Astrocyte of the spinal cord (primary cell): ENCODE measurements at places on chromosomes 7 and 10.

- no peak for DNase-seq
Observed at GRCh38 chr7:128108641-128109423, 77.6 kb upstream of the LRRC4 start.

DNA sequence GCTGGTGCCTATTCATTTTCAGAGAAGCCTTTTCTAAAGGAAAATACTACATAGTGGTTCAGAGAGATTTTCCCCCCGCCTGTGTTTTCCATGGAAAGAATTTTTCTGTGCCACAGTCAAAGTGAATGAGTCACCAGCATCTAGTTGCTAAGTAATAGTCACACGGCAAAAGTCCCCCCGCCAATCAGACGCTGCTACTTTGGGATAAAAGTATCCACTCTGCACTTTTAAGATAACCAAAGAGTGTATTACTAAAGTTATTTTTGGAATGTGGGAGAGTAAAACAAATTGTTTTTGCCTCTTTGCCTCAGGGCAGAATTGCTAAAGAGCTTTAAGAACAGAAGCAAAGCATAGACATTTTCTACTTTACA is 23.5 kb downstream of the ABLIM1 start:
- peak; percentile 92 for DNase-seq

- DNase-seq: peak; percentile 56
Observed at GRCh38 chr10:52779541-52780390, 7.2 kb upstream of the MBL2 start.

DNA sequence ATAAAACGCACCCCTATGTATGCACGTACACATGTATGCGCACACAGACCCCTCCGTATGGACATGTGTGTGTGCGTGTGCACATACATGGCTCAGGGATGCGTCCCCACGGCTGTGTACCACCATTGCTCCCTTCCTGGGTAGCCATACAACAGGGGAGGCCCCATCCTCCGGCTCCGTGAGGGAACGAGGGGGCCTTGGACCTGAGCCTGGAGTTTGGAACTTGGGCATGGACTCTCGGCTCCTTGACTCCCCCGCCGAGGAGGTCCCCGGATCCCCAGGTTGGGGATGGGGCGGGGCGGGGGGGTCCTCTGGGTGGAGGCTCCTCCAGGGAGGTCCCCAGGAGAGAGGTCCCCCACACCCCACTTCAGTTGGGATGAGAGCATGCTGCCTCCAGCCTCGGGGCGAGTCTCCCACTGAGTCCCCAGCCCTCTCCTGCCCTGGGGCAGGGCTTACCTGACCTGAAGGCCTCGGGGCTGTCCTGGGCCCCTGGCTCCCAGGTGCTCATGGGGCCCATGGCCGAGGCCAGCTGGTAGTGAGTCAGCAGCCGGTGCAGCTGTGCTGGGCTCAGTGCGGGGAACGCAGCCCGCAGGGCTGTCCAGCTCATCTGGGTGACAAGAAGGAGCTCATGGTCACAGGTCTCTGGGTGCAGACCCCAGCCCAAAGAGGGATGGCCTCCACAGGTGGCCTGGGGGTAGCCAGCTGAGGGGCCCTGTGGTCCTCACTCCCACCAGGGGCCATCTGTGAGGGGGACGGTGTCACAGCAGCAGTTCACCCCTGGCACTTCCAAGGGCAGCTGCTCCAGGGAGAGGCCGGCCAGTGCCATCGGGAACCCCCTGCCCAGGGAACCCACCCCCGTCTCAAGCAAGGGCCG is 29.9 kb downstream of the AP5Z1 start:
- DNase-seq: no peak

GRCh38 chr10:27399871-27400270 is 104.2 kb upstream of the RAB18 start:
- DNase-seq: no peak

GRCh38 chr7:143456992-143457793 is 13.9 kb downstream of the TAS2R60 start:
- DNase-seq: peak; percentile 35

GRCh38 chr7:135210888-135211178 is 493 bp downstream of the WDR91 start:
- peak; percentile 40 for DNase-seq

DNA sequence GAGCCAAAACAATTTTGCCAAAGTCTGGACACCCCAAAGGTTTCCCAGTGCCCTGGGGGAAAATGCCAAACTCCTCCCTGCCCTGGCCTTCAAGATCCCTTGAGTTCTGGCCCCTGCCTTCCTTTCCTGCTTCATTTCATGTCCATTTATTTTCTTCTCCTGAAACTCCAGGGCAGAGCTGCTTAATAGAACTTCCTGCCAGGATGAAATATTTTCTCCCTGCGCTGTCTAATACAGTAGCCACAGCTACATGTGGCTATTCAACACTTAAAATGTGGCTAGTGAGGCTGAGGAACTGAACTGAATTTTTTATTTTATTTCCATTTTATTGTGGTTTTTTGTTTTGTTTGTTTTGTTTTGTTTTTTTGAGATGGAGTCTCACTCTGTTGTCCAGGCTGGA is 49.6 kb downstream of the COL13A1 start:
- peak; percentile 51 for DNase-seq

DNA sequence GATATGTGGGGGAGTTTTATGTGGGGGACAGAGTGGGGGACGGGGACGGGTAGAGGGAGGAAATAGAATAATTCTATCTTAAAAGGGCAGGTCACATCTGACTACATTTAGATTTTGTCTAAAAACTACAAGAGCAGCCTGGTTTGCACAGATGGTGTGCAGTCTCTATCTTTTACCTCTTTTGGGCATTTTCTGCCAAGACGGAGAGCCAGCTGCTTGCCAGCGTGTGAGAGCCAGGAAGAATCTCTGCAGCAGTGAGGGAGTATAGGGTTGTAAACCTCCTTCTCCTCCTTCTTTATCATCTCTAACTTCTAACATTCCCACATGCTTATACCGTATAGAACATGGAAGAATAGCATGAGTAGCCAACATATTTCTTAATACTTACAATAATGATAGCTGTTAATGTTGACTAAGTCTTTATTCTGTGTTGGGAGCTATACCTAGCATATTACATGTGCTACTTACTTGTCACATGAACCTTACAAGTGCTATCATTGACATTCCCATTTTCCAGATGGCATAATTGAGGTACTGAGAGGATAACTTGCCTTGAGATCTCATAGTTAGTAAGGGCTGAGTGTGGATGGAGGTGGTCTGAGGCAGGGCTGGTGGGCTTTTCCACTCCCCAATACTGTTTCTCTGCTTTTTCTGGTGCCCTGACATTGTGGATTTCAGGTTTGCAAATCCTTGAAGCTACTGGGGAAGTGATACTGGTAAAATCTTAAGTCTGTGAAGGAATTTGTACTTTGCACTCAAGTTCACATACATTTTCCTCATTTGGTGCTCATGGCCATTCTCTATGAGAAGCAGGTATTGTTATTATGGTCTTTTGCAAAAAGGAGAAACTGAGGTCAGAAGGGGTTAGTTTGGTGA is 1.1 kb downstream of the ENTPD1 start:
- no peak for DNase-seq

DNA sequence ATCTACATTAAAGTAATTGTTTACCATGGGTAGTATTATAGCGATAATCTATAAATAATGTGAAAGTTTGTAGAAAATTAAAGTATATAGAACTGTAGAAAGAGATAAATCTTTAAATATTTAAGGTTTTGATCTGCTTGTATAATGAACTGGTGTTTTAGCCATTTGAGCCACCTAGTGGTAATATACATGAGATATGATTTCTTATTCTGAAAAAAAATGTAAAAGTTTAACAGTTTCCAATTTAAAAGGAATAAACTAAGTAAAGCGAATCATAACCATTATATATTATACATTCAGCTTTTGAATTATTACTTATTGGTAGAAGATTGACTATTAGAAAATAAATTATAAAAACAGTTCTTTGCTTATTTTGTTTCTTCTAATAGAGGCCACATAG is 91.2 kb downstream of the OTUD1 start:
- DNase-seq: peak; percentile 18

DNA sequence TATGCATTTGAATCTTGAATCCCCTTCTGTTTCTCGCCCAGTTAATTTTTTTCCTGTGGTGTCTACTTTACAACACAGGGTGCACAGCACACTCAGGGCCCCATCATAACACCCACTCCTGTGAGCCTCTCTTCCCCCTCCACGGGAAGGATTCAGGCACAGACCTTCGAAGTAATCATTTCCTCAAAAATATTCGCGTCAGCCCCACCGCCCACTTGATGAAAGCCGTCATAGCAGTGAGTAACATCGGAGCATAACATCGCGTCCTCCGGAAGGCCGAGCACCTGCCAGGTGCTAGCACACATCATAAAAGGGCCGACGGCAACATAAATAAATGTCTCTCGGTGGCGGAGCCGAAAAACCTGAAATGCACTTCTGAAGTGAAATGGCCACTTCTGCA is 201.7 kb upstream of the ADARB2 start:
- no peak for DNase-seq

DNA sequence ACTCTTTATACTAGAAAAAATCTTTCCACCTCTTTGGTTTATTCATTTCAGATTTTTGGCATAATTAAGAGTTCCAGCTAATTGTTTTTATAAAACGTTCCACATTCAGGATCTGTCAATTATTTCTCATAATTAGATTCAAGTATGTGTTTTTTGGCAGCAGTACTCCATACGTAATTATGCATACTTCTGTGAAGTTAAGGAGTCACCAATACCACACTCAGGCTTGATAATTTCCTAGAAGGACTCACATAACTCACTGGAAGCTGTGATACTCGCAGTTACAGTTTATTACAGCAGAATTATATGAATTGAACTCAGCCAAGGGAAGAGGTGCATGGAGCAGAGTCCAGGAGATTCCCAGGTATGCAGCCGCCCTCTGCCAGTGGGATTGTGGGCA is 290.5 kb upstream of the AKR1E2 start:
- no peak for DNase-seq

GRCh38 chr7:149468208-149468607 is 7.3 kb upstream of the ZNF777 start:
- peak; percentile 12 for DNase-seq

DNA sequence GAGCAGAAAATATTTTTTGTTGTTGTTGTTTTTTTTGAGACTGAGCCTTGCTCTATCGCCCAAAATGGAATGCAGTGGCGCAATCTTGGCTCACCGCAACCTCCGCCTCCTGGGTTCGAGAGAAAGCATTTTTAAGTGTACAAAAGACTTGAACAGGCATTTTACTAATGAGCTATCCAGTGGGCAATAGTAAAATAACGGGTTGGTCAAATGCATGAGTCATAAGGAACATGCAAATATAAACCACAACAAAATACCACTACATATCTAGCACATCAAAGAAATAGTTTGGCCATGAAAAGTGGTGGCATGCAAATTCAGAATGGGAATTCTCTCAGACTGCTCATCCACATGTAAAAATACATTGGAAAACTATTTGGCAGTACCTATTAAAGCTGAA is 71.7 kb upstream of the TMEM106B start:
- peak; percentile 84 for DNase-seq

- peak; percentile 61 for DNase-seq
Observed at GRCh38 chr10:103835096-103836050, 20.0 kb downstream of the SH3PXD2A start.

DNA sequence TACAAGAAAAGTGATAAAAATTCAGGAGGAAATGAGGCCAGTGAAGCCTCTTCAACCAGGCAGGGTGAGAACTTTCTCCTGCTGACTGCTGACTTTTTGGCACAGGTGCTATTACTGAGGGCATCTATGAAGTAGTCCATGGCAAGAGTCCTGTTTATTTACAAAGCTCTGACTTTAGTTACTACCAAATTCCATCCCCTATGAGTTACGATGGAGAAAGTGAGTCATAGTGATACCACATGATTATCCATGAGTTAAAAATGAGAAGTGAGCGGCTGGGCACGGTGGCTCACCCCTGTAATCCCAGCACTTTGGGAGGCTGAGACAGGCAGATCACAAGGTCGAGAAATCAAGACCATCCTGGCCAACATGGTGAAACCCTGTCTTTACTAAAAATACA is 19.9 kb downstream of the CCDC3 start:
- DNase-seq: peak; percentile 22

DNA sequence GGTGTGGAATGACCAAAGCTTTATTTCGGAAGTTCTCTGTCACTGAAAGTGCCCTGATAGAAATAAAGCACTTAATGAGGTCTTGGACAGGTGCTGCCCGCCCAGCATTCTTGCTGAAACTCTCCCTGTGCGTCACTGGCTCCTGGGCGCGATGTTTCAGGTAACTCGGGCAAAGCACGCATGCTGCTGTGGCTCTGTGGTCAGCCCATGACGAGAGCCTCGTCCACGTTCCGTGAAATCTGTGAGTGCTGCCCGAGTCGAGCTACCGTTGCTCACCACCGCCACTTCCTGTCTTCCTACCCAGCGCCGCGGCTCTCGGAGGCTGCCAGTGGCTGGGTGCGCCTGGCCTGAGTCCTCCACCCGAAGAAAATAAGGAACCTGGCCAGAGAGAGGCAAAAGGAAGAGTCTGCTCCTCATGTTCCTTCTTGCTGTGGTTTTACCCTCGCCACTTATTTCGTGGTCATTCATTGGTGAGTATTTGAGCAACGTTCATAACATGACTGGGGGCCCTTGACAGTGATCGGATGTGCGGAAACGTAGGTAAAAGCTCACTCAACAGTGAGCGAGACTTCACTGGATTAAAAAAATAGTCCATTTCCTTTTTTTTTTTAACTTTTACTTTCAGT is 95.5 kb downstream of the MAP3K8 start:
- no peak for DNase-seq

DNA sequence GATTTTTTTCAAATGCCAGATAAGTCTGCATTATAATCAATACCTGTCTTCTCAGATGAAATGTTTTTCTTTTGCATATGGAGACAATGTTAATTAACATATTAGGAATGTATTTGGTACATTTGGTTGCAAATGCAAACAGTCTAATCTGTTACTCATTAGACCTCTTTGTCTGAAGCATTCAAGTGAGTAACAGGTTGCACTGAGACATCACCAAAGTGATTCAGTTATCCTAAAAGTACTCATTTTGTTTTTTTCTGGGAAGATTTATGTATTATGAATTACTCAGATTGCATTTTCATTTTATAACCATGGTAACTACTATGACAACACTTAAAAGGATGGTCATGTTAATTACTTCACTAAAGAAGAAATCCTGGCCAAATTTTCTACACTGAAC is 513.6 kb downstream of the HTR7 start:
- DNase-seq: no peak

DNA sequence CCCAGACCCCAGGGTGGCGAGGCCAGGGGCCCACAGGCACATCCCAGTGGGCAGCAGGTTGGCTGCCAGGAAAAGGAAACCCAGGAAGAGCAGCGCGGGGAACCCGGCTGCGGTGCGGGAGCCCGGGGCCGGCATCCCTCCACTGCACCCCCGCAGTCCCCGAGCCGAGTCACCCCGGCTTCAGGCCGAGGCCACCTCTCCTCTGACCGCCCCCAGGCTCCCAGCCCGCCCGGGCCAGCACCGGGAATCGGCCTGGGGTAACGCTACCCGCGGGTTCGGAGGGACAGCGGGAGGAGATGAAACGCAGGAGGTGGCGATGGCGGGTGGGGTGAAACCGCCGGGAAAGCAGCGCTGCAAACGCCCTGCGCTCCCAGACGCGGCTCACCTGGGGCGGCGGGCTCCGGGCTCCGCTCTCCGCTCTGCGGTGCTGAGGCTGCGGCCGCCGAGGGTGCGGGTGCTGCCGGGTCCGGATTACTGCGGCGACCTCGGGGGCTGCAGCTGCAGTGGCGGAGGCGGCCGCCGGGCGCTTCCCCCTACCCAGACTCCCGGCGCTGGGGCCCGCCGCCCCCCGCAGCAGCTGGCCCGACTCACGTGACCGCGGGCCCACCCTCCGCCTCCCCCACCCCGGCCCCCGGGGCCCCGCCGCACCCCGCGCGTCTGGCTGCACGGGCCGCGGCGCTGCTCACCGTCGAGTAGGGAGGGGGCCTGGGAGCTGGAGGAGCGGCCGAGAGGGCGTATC is at the start of gene SCRN1:
SCRN1 (minus strand) TSS at position 545 of the 739 bp plus-strand sequence. CDS start 20,734 bp downstream, outside the sequence.
- peak; percentile 37 for DNase-seq
